ENCODE measurements at places on chromosomes 7 and 10.

GRCh38 chr10:66637273-66638036 lies 288.4 kb upstream of the LRRTM3 start:
- no peak for DNase-seq

DNA sequence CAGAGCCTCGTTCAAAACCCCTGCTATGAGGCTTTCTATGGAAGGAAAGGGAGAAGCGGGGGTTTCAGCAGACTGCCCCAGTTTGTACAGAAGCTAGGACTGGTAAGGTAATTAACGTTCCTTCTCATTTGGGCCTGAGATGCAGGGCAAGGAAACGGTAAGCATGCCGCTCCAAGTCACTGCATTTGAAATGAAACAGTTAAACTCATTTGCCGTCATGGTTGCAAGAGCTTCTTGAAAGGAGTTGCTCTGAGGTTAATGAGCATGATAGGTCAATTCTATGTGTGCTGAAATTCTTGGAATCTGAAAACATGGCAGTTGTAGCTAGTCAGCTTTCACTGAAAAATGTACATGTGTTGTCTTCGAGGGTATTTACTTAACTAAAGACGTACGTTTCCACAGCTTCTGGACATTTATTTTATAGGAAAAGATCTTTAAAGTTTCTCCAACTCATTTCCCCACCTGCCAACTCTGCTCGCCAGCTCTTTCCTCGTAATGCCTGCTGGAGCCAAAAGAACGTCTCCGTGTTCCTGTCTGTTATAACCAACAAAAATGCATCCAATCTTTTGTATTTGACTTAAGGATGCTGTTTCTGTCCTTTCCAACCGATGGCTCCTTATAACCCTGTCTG lies 73.3 kb downstream of the ADAM12 start:
- no peak for DNase-seq

DNA sequence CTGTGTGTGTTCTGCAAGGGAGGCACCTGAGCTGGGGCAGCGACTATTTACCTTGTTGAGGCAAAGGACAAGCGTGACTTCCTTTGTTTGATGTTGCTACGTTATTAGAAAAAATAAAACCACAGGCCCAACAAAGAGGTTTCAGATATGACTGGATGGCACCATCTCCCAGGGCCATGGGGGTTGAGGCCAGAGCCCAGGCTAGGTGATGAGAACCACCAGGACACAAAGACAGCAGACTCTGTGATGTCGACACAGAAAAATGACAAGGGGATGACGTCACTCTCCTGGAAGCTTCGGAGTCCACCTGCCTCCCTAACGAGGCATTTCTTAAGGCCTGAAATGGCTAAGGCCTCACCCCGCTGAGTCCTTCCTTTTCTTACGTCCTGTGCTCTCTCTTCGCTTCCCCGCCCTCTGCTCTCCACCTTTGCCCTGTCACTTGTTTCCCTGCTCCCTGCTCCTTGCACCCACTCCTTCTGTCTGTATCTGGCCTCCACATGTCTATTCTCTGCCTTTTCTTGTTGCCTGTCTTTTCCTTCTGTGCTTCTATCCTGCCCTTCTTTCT lies 83.0 kb upstream of the ADRB1 start:
- DNase-seq, result no peak

DNA sequence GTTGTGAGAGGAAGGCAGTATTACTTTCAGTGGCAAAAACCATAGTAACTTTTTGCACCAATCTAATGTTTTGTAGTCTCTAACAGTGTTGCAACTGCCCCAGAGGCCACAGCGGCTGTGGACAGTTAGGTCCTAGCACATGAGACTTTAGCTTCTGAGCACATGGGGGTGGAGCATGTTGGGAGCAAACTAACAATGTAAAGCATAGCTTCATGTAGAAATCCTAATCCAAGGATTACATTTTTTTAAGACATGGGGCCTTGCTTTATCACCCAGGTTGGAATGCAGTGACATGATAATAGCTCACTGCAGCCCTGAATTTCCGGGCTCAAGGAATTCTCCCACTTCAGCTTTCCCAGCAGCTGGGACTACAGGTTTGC lies 49.0 kb downstream of the LAMB1 start:
- DNase-seq, result no peak

DNA sequence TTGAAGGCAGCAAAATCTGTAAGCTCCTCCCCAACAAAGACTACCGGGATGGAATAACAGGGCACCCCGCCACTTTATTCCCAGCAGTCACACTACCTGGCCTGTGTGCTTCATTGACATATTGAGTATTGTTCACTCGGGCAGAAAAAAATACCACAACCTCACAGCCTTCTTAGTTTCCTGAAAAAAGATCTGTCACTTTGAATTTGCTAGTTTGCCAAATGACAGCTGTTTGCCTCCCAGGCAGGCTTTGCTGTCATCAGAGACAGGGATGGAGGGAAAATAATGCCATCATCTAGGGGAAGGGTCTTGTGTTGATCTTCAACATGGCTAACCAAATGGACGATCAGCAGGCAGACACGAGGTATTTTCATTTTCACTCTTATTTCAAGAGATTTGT lies 26.9 kb downstream of the BMPER start:
- no peak for DNase-seq

DNA sequence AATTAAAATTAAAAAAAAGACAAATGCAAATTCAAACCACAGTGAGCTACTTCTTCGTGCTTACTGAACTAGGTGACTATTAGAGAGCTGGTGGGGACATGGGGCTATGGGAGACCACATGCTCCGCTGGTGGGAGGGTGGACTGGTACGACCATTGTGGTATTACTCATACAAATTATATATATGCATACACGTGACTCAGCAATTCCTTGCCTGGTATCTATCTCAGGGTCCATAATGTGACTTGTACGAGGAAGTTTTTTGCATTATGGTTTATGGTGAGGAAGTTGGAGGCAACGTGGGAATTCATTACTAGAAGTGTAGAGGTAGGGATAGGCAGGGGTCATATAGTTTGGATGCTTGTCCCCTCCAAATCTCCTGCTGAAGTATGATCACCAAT lies 1112.7 kb downstream of the TYW1 start:
- DNase-seq, result no peak

GRCh38 chr10:78405736-78406135 lies 372.1 kb downstream of the RPS24 start:
- DNase-seq, result no peak

GRCh38 chr7:17530244-17530643 lies 231.8 kb downstream of the AHR start:
- no peak for DNase-seq

DNA sequence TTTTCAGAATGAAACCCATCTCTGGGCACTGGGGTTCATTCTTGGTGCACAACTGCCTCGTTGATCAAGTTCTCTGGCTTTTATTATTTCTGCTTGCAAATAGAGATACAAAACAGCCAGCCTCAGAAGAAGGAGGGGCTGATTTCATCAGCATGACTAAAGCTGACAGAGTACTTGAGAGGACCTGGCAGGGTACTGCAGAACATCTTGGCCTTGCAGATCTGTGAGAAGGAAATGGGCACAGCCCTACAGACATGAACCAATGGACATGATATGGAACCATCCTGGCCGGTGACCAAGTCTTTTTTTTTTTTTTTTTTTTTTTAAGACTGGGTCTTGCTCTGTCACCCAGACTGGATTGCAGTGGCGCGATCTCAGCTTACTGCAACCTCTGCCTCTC lies 240.6 kb downstream of the VTI1A start:
- peak; percentile 23 for DNase-seq

GRCh38 chr7:42046483-42046882 lies 190.5 kb downstream of the GLI3 start:
- no peak for DNase-seq

GRCh38 chr7:109821156-109821555 lies 1251.5 kb downstream of the DNAJB9 start:
- DNase-seq, result no peak

- DNase-seq, result no peak
These were observed 40.3 kb downstream of the PDGFA start for GRCh38 chr7:479115-479947.

DNA sequence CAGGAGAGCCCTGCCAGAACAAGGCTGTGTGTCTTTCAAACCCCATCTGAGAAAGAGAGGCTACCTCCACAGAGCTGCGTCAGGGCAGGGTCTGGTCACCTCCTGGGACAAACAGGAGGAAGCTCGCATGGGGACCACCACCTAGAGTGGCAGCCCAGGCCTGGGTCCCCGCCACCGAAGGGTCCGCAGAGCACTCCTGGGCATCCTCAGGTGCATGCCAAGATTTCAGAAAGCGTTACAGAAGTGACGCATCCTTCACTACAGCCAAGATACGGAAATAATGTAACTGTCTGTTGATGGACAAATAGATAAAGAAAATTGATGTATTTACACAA lies 42.6 kb downstream of the GSDME start:
- DNase-seq, result no peak

- no peak for DNase-seq
These were observed 179.6 kb downstream of the TCERG1L start for GRCh38 chr10:131131726-131132591.

- DNase-seq, result no peak
These were observed 102.7 kb upstream of the TNRC18 start for GRCh38 chr7:5526100-5526905.

DNA sequence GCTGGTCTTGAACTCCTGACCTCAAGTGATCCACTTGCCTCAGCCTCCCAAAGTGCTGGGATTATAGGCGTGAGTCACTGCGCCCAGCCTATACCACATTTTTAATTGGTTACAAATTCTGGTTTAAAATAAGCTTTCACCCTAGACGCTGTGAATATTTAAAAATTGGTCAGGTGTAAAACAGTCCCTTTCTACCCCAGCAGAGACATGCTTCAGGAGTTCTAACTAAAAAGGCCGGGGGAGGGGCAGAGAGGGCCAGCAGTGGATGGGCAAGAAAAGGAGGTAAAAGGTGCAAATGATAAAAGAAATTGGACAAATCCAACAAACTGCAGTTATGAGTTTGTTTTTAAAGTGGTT lies 70.0 kb downstream of the WAPL start:
- no peak for DNase-seq

- DNase-seq, result no peak
These were observed 54.1 kb upstream of the ANTXRL start for GRCh38 chr10:46232666-46233065.

- DNase-seq, result no peak
These were observed 50.7 kb upstream of the GHITM start for GRCh38 chr10:84088626-84089025.

DNA sequence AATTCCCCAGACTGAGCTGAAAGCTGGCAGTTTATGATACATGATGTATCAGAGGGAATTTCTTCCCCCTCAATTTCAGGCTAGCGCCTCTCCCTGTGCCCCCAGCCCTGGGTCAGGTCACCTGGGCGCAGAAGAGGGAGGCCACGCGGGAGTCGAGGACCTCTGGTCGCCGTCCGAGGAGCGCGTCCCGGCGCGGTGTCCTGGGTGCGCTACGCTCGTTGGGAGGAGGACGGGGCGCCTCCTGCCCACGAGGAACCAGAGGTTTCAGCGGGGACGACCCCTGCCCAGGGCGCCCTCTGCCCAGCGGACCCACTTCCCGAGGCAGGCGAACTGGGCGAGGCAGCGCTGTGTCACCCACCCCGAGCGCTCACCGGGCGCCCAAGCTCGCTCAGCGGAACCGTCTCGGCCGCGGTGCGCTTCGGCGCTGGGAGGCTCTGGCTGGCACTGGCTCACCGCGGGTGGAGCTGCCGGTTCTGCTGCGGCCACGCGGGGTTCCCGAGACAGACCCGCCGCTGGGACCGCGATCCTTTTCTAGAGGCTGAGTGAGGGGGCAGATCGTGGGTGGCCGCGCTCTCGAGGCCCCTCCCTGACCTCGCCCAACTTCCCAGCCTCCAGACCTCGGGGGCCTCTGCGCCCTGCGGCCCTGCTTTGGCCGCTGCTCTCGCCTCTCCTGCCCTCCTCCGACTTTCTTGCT lies at the start of gene FAM237B:
FAM237B (minus strand) TSS at position 504 of the 694 bp plus-strand sequence. CDS start 1,556 bp downstream, outside the sequence.
- peak; percentile 55 for DNase-seq

- no peak for DNase-seq
These were observed 536.1 kb upstream of the AUTS2 start for GRCh38 chr7:69062020-69062765.

- DNase-seq, result peak; percentile 24
These were observed 49.1 kb downstream of the DOCK4 start for GRCh38 chr7:112157072-112157471.

- no peak for DNase-seq
These were observed 22.8 kb downstream of the MAD1L1 start for GRCh38 chr7:2209961-2210323.

DNA sequence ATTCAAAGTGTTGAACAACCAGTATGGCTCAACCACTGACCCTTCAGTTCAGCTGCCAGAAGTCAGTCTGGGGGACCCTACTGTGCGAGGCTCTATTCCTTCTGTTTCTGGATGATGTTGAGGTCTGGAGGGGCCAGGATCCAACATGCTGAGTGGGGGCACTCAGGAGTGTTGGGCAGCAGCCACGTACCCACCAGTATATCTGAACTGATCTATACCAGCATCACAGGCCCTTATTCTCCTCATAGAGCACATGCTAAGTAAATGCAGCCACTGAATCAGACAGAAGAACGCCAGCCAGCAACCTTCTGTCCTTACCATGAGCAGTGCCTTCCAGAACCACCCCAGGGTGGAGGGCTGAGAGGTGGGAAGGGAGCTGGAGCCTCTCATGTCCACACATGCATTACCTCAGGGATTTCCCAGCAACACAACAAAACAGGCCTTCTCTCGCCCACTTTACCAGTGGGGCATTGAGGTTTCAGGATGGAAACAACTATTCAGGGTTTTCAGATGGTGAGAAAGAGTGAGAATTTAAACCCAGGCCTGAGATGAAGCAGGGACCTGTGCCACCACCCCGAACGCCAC lies 6.8 kb upstream of the MSMB start:
- DNase-seq, result no peak

DNA sequence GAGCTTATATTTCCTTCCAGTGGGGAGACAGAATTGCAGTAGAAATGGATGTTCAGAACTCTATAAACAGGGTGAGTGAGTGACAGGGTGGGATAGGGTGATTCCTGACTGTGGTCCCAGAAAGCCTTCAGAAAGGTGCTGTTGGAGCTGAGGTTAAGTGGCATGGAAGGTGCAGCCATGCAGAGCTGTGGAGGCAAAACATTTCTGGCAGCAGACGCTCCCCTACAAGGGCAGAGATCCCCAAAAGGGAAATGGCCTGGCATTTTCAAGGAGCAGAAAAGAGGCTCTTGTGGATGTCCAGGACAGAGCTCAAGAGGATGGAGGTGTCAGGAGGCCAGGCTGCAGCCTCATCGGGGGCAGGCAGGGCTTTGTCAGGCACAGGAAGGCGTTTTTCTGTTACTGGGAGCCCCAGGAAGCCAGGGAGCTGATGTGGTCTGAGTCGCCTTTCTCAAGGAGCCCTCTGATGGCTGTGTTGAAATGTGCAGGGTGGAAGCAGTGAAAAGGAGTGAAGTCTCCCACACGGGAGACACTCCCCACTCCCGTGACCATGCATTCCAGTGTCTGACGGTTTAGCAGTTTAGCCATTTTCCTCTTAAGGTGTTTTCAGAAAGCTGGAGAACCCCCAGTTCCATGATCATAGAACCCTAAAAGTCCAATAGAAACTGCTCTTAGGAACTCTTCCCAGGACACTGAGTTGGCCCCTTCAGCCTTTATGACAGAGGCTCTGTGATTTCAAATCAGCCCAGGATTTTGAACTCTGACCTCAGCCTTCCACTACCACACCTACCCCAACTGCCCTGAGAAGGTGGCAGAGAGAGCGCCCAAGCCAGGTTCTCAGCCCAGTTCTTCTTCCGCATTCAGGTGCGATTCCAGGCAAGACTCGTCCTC lies 96.2 kb downstream of the C10orf105 start:
- DNase-seq, result peak; percentile 73

GRCh38 chr10:114893251-114893650 lies 44.7 kb upstream of the TRUB1 start:
- DNase-seq, result no peak

Data from AG08396 (cell line).